Activated naive CD8-positive, alpha-beta T cell treated with anti-CD3 and anti-CD28 coated beads for 36 hours (primary cell): ENCODE measurements at places on chromosomes 6 and 20. TPM values are rescaled to one million over a fixed set of nuclear protein-coding genes. Genes with fewer than 3 reads are reported as not detected.
A peak's percentile ranks its signal among the peaks of the same experiment; 100 is the strongest.

- H3K4me1 ChIP-seq, result peaks cover 28% of the 10 kb centered on the region
- H3K27me3 ChIP-seq, result no peaks in the 10 kb centered on the region
- peak overlapping the region; percentile 95 for H3K4me3 ChIP-seq
- peaks cover 72% of the 10 kb centered on the region for H3K36me3 ChIP-seq
Observed at GRCh38 chr6:30678964-30679726, 6.3 kb upstream of the DHX16 start.

RAMACL gene
- 0.21 TPM for total RNA-seq

PPP2R5D gene
- total RNA-seq, result 43.4 TPM

SLC35A1 gene
- total RNA-seq, result 7.9 TPM

SFTA2 gene
- total RNA-seq, result not detected
